Activated CD4-positive, alpha-beta T cell treated with anti-CD3 and anti-CD28 coated beads for 4 hours (primary cell): ENCODE measurements at places on chromosomes 4 and X.

- peak; percentile 8 for DNase-seq
These were observed 488 bp downstream of the NAP1L5 start for GRCh38 chr4:88697141-88697540.

GRCh38 chr4:7802093-7802726 is 137.5 kb downstream of the AFAP1 start:
- DNase-seq, result peak; percentile 75

GRCh38 chrX:47662144-47662657 is 3.2 kb upstream of the UXT start:
- DNase-seq, result peak; percentile 12

DNA sequence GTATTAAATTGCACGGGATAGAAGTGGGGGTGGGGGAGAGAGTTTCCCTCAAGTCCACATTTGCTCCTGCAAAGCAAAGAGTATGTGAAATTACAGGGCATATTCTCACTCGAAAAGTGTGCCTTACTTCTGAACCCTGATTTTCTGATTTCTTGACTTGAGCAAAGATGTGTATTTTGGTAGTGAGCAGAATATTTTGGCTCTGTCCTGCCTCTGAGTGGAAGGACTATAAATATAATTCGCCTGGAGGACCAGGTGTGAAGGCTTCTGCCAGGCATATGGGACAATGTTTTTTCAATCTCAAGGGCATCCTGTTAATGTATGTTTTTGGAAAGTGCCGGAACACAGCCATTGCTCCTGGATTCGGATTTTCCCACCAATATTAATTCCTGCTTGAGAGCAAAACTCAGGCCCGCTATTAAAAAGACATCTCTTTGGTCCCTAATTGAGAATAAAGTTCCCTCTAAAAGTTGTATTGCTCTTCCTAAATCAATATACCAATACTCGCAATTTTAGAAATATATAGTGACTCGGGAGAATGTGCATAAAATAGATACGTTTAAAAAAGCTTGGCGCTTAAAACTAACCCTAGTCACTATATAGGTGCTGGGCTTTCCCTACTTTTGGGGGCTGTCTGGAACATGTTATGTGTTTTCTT is 15.3 kb upstream of the PITX2 start:
- DNase-seq, result no peak

GRCh38 chrX:6134255-6134654 is 94.4 kb downstream of the NLGN4X start:
- DNase-seq, result no peak
